ENCODE measurements at places on chromosomes 5 and 9.

GRCh38 chr9:28320616-28321015 lies 747.3 kb upstream of the C9orf72 start:
- no peak for DNase-seq

- peak; percentile 59 for DNase-seq
Measured at GRCh38 chr5:133884569-133885311, 83.7 kb downstream of the C5orf15 start.

DNA sequence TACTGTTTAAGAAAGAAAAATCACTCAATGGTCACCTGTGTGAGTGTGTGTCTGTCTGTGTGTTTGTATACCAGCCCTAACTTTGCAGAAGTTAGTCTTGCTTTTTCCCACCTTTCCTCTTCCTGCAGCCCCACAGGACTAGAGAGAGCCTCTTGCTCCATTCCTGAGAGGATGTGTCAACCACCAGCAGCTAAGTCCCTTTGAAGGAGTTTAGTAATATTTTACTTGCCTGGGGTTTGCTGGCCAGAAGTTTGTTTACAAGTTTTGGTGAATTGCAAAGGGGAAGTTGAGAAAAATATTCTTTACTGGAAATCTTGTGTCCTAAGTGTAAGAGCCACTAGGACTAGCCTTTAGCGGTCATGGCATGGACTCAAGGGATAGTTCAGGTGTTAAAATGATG lies 316.2 kb downstream of the BRINP1 start:
- DNase-seq = no peak

DNA sequence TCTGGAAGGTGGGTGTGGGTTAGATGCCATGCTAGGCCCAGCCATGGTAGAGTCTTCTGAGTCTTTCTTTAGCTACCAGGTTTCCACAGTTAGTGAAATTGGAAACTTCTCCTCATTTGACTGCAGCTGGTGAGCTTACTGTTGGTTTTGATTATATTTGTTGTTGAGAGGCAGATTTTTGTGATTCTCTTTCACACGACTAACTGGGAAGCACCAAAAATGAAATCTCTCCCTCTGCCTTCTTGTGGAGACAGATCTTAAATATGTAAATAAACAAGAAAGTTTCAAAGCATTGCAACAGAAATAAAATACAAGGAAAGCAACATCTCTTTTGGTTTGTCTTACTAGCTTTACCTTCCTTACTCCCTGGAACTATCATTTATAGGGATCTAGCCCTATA lies 122.2 kb downstream of the CEMIP2 start:
- DNase-seq = no peak

DNA sequence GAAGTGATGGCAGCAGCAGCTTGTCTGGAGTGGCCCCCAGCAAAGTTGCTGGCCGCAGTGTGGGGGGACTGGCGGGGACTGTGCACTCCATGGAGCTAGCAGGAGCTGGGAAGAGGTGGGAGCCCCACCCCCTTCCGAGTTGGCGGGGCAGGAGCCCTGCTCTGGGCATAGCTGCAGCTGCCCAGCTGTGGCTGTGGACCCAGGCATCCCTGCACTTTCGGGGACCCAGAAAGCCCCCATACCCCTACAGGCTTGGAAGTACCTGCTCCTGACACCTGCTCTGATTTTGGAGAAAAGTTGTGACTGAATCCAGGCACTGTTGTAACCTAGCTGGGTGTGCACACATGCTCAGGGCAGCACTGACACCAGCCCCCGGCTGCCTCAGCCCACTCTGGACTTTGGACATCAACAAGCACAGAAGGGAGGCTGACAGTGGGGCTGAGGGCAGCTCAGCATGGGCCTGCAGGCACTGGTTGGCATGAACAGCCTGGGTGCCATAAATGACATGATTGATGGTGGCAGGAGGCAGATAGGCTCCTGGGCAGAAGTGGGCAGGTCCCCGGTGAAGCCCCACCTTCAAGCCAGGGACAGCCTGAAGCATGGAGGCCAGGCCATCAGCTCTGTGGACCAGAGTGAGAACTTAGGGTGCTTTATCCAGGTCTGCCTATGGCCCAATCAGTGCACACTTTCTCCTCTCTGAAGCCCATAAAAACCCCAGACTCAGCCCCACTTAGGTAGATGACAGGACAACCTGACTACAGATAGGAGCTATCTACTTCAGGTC lies 12.6 kb downstream of the LMBRD2 start:
- no peak for DNase-seq

DNA sequence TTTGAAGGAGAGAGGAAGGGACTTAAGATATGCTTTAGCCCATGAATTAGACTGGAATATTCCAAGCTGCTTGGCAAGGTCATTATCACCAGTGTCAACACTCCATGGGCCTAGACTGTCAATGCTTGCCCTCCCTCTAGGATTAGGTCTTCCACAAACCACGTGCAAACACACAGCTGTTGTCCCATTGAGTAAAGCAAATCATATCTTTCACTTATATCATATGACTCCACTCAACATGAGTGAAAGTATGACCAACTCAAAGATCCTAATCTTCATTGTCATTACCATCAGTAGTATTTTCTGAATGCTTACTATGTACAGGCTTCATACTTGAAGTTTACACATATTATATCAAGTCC lies 57.0 kb upstream of the GRAMD2B start:
- no peak for DNase-seq

DNA sequence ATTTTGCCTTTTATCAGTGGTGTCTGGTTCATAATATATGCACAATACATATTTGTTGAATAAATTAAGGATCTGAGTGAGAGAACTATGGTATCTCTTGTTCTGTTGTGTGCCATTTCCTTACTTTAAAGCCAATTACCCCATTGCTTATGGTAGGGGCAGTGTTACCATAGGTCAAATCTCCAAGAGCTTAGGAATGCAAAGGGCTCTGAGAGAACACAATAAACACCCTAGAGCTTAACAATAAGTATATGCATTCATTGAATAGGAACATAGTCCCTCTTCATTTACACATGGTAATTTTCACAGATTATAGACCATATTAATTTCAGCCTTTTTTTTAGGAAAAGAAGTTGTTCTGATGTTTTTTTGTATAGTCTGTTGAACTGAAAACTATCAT lies 112.2 kb downstream of the MCTP1 start:
- no peak for DNase-seq

DNA sequence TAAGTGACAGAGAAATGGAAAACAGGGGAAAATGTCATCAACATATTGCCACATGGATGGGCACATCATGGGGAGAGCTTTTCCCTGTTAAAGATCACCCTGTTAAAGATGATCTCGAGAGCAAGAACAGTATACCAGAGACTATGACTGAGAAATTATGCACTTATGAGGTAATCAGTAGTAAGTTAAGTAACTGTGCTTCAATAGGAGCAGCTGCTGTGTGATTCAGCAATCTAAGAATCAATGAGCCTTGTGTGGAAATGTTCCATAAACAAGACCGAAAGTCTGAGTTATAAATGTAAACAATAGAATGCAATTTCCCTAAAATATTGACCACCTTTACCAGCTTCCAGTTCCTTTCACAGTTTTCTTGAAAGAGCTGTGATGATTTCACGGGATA lies 582.3 kb downstream of the CAAP1 start:
- no peak for DNase-seq

GRCh38 chr5:123429221-123429954 lies 6.2 kb upstream of the CEP120 start:
- no peak for DNase-seq

DNA sequence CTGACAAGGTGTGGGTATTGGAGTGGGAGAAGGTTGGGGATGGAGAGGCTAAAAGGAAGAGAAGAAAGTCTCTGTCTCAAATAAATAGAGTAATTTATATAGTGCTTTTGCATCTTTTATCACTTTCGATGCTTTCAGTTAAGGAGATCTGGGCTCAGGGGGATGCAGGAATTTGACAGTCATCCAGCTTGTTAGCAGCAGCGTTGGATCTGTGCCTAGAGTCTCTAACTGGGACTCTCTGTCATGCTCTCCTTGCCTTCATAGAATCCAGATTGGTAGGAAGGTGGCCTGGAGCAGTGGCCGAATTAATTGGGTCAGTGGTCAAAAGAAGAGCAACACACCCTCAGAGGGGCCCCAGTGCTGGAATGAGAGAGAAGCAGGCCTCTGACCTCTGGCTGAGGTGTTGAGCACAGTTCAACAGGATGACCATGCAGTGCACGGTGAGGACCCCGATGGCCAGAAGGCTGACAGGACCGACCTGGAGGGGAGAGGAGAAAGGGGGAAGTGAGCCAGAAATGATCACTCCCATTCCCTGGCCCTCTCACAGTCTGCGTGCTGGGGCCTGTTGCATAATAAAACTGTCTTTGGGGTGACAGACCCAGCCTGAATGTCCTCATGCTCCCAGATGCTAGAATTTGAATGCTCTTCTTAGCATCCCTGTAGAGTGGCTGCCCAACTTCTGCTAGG lies 7.6 kb downstream of the SLC36A3 start:
- no peak for DNase-seq

DNA sequence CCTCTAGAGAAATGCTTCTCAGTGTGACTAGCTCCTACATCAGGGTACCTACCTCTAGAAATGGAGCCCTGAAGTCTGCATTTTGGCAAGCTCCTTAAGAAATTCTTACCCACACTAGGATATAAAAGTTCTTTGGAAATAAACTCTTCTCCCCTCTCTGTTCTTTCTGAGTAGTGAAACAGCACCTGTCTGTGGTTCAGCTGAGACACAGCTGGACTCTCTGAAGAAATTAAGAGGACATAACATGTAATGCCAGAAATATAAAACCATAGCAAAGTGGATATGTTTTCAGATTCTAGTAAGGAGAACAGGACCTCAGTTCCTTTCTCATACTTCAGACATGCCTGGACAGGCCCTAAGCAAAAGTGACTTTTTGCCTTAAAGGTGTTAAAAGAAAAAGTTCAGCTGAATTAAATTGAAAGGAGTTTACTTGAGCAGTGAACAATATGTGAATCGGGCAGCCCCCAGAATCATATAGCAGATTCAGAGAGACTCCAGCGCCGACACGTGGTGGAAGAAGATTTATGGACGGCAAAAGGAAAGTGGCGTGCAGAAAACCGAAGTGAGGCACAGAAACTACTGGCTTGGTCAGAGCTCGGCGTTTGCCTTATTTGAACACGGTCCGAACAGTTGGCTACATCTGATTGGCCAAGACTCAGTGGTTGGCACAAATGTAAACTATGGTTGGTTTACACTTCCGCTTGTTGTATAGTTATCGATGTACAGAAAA lies 64.5 kb downstream of the PRKACG start:
- DNase-seq = peak; percentile 16

GRCh38 chr5:135272311-135272805 lies 126.7 kb downstream of the MACROH2A1 start:
- no peak for DNase-seq

- no peak for DNase-seq
Measured at GRCh38 chr5:147408980-147409379, 100.9 kb downstream of the DPYSL3 start.

GRCh38 chr9:31799953-31800609 lies 584.4 kb upstream of the ACO1 start:
- DNase-seq = no peak

DNA sequence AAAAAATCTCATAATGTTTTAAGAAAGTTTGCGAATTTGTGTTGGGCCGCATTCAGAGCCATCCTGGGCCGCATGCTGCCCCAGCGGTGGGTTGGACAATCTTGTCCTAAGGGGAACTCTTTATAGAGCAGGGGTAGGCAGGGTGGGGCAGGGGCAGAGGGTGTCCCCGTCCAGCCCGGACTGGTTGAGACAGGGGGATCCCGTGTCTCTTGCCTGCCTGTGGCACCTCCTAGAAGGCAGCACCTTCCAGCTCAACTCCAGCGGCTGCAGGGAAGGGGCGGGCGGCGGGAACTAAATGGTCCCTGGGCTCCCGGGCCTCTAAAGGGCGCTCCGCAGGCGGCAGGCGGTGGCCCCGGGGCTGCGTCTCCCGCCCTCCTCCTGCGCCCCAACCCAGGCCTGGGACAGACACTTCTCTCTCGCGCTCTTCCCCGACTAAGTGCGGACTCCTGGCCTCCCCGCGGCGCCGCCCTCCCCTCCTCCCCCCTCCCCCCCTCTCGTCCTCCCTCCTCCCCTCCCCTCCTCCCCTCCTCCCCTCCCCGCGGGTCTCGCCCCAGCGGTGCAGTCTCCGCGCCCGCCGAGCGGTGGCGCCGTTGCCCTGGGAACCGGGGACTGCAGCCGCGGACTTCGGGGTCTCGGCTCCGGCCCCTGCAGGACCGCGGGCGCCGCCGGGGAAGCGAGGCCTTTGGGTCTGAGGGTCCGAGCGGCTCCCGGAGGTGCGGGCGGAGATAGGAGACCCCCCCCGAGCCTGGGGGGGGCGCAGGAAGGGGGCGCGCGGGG lies 132.6 kb downstream of the MRPL36 start:
- DNase-seq = peak; percentile 39

DNA sequence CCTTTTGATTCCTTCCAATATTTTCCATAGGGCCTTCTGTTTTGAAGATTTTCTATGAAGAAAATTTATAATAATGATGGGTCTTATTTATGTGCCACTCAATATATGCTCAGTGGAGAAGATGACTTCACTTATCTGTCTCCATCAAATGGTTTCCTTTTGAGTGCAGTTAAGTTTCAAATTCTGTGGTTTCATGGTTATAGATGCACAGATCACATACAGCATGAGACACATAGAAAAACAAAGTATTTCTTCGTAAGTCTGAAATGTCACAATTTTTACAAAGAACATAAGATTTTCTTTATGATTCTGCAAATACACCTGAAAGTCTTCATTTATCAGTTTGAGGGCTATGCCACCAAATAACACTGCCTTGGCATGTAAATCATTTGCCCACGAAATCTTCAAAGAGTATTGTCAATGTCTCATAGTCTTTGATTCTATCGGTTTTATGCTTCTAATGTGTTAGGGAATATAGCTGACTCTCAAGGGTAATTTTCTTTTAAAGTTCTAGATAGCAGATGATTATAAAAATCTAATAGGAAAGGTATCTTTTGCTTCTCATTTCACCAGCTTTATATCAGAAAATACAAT lies 14.1 kb downstream of the CFAP95 start:
- DNase-seq = no peak

GRCh38 chr9:7117676-7118561 lies 360.1 kb downstream of the KDM4C start:
- DNase-seq = no peak

DNA sequence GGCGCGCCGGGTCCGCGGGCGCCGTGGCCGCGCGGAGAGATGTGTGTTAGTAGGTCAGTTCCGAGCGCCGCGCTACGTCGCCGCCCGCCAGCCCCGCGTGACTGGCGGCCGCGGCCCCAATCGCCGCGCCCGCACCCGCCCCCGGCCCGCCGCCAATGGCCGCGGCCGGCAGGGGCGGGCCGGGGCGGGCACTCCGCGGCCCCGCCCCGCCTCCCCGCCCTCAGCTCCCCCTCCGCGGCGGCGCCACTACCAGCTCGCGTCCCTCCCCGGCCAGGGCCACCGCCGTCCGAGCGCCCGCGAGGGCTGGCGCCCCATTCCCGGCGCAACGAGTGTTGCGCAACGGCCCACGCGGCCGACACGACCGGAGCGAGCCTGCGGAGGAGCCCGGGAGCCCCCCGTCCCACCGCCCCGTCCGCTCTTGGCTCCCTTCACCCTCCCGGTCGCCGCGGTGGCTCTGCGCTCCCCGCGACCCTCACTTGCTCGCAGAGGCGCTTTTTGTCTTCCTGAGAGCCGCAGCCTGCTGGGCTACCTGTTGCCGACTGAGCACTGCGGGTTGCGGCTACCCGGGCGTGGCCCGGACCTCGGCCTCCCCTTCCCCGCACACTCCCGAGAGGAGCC lies at the start of gene NFIL3:
NFIL3 (minus strand) TSS at position 48 of the 618 bp plus-strand sequence. CDS start 13,098 bp downstream, outside the sequence.
- DNase-seq = peak; percentile 54

GRCh38 chr5:124343451-124343867 lies 403.0 kb downstream of the ZNF608 start:
- no peak for DNase-seq
